EH (cell line): ENCODE measurements at places on chromosomes 5 and 9.

DNA sequence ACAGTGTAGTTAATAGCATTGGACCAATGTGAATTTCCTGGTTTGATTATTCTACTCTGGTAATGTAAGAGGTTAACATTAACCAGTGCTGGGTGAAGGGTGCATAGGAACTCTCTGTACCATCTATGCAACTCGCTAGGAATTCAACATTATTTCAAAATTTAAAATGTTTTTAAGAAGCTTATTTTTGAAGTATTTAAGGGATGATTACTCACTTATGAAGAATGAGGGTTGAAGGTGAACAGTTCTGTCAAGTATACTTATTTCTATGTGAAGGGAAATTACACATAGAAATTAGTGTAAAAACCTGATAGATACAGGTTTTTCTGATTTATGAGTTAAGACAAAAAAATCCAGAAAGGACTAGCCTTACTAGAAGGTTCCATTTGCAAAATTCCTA, 165.8 kb downstream of the INSYN2B start:
- DNase-seq: no peak

DNA sequence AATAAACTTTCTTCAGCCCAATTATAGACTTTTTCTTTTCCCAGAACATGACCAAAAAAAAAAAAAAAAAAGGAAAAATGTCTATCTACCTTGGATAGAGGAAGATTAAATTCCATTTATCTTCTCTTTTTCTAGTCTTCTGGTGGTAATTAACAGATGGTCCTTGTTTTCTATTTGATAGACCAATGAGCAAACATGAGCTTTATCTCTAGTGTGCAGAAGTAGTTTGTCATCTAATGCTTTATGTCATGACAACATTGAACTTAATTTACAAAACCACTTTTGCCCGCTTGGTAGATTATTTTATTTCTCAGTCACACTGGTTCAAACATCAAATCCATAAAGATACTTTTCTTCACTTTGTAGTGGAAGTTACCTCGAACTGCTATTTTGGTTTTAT, 69.5 kb upstream of the ELL2 start:
- no peak for DNase-seq

GRCh38 chr5:162067655-162068411, at the start of gene GABRG2:
Gene GABRG2, plus strand, starts transcription at chr5:162067773. Its CDS starts 227 bp downstream, at chr5:162068000.
- DNase-seq: no peak

- no peak for DNase-seq
Observed at GRCh38 chr5:55241746-55242145, 8.3 kb upstream of the CCNO start.

DNA sequence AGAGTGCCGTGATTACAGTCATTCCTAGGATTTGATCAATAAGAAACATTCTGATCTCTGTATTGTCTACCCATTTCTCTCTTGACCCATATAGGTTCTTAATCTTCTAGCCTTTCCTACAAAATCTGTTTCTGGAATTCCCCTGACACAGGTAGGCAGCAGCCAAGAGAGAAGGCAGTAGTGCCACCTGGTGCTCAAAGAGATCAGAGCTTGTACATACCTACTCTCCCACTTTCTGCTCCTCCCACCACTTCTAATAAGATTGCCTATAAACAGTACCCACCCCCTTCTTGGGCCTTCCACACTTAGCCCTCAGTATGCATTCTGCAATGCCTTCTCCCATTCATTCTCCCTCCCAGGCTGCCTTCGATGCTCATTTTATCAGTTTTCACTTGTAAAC, 117.4 kb upstream of the RORB start:
- DNase-seq: no peak

DNA sequence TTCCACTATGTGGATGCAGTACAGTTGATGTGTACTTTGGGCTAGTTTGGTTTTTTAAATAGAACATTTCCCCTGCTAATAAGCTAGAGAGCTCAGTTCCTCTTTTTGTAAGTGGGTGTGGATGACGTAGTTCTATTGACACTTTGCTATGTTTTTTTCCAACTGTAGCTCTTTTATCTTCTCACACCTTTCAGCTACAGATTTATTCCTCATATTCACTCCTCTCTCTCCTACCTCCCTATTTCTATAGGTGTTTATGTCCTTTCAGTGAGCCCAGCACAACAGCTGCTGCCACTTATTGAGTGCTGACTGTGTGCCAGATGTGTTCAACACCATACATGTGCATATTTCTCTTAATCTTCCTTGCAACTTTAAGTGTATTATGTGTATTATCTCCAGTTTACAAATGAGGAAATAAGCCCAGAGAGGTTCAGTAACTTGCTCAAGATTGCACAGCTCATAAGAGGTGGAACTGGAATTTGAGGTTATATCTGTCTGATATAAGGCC, 215.7 kb downstream of the SEMA6A start:
- no peak for DNase-seq

GRCh38 chr5:103371046-103371607, 112.6 kb downstream of the MACIR start:
- DNase-seq: peak; percentile 31

GRCh38 chr5:43702815-43703214, 99.8 kb downstream of the NNT start:
- peak; percentile 25 for DNase-seq

GRCh38 chr9:35656348-35656747, 1.5 kb downstream of the RMRP start:
- DNase-seq: no peak

DNA sequence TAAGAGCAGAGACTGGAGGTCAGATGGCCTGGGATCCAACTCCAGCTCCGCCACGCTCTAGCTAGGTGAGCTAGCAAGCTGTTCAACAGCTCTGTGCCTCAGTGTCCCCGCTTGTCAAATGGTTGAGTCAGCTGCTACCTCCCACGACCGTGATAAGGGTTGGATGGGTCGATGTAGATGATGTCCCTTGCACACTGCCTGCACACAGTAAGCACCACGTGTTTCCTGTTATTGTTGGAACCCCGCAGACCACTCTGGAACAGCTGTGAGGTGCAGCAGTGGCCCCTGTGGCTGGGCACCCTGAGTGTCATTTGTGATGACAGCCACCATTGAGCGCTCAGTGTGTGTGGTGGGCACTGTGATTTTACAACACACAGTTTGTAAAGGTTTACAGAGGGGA, 54.0 kb upstream of the CTSL start:
- no peak for DNase-seq

DNA sequence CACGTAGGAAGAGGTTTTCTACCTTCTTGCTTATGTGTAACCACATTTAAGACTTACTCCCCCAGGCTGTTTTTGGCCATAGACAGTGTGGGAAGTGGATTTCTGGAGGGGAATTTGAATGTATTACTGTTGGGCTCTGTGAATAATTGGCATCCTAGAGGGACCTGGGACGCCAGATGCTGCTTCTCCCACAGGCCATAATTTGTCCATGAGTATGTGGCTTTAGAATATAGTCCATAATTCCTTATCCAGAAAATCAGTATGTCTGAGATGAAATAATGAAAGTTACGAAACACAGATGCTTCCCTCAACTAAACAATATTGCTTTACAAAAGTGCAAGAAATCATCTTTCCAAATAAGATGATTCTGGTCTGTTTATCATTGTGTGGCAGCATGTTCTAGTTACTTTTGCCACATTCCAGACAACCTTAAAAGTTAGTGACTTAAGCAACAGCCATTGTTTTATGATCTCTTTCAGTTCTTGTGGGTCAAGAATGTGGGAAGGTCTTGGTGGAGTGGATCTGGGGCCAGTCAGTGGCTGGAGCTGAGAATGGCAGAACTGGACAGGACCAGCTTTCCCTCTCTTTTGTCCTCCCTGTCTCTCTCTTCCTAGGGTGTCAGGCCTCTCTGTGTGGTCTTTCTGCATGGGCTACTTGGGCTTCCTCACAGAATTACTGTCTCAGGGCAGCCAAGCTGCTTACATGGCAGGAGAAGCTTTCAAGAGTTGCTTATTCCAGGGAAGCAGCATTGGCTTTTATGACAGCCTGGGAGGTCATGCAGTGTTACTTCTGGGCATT, 79.4 kb downstream of the FBXL7 start:
- peak; percentile 39 for DNase-seq
